Hepatocyte (in vitro differentiated cells): ENCODE measurements at places on chromosomes 7 and 10.

DNA sequence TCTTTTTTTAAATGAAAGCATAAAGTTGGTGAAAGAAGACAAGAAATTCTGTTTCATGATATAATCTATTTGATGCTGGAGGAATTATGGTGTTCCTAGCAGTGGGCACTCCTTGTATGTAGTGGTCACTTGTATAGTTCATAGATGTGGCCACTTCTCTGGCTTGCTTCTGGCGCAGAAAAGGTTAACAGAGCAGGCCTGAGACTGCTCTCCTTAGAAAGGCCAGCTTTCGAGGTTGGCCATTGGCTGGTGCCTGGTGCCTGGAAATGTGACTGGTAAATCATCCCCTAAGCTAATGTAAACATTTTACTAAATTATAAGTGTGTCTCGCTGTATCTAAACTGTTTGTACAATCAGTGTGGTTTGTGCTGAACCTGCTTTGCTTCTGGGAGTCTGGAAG is 276.1 kb downstream of the PHTF2 start:
- no peak for DNase-seq
- no peak overlapping the region for H3K4me3 ChIP-seq
- peak overlapping the region; percentile 31 for H3K27ac ChIP-seq
- no peaks in the 10 kb centered on the region for H3K4me1 ChIP-seq

DNA sequence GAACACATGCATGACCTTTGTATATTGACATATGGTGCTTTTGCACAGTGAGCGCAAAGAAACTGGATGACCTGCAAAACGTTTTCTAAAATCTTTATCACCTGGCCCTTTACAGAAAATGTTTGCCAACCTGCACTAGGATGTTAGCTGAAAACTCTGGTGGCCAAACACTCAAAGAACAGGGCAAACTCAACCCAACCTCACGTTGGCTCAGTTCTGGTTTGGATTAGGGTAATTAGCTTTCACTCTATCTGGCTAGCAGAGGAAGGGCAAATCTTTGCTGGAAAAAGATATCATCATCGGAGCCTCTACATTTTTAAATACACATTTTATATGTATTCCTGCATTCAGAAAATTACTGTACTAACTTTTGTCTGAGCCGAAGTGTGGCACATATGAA is 688.9 kb downstream of the PHTF2 start:
- H3K36me3 ChIP-seq: no peaks in the 10 kb centered on the region
- no peaks in the 10 kb centered on the region for H3K27me3 ChIP-seq
- H3K4me3 ChIP-seq: no peak overlapping the region
- H3K4me1 ChIP-seq: peaks cover 4% of the 10 kb centered on the region

DNA sequence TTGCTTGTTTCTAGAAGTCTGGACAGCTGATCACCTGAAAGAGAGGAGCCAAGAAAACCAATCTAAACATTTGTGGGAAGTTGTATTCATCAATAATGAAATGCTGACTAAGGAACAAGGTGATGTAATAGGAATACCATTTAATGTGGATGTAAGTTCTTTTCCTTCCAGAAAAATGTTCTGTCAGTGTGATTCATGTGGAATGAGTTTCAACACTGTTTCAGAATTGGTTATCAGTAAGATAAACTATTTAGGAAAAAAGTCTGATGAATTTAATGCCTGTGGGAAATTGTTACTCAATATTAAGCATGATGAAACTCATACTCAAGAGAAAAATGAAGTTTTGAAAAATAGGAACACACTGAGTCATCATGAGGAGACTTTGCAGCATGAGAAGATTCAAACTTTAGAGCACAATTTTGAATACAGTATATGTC is 39.8 kb upstream of the ZNF37A start:
- peaks cover 28% of the 10 kb centered on the region for H3K36me3 ChIP-seq
- peak; percentile 5 for DNase-seq
- peak overlapping the region; percentile 55 for H3K27ac ChIP-seq
- H3K4me3 ChIP-seq: no peak overlapping the region

- no peaks in the 10 kb centered on the region for H3K36me3 ChIP-seq
- H3K4me1 ChIP-seq: peaks cover 25% of the 10 kb centered on the region
- no peak overlapping the region for H3K4me3 ChIP-seq
- DNase-seq: no peak
- H3K27ac ChIP-seq: peak overlapping the region; percentile 4
Observed at GRCh38 chr10:126058507-126058906, 162.1 kb downstream of the FANK1 start.

GRCh38 chr7:20114468-20114867 is 102.7 kb downstream of the MACC1 start:
- DNase-seq: peak; percentile 8
- no peaks in the 10 kb centered on the region for H3K27me3 ChIP-seq
- no peak overlapping the region for H3K4me3 ChIP-seq
- no peaks in the 10 kb centered on the region for H3K36me3 ChIP-seq
- H3K4me1 ChIP-seq: peaks cover 8% of the 10 kb centered on the region

DNA sequence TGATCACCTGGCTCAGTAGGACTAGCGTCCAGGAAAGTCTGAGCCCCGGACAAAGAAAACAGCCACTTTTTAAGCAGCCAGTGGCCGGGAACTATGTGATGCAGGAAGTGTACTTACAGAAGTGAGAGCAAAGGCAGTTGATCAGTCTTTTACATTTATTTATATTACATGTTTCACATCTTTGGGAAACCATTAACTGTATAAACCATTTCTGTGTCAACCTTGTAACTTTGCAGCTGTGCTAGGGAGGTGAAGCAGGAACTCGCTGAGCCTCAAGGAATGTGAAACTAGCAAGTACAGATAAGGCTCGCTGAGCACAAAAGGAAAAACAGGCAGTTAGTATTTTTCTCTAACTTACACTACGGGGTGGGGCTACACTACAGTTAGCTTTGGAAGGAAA is 39.9 kb upstream of the HECW1 start:
- no peak overlapping the region for H3K4me3 ChIP-seq
- peaks cover 5% of the 10 kb centered on the region for H3K4me1 ChIP-seq
- H3K27ac ChIP-seq: peak overlapping the region; percentile 44
- peak; percentile 10 for DNase-seq

GRCh38 chr7:116630357-116630756 is 41.6 kb upstream of the MET start:
- no peaks in the 10 kb centered on the region for H3K4me1 ChIP-seq
- no peak overlapping the region for H3K4me3 ChIP-seq
- H3K36me3 ChIP-seq: no peaks in the 10 kb centered on the region
- no peak for DNase-seq
- H3K27ac ChIP-seq: peak overlapping the region; percentile 14

- H3K27me3 ChIP-seq: no peaks in the 10 kb centered on the region
- H3K27ac ChIP-seq: no peak overlapping the region
- no peaks in the 10 kb centered on the region for H3K4me1 ChIP-seq
- H3K4me3 ChIP-seq: no peak overlapping the region
- no peak for DNase-seq
Observed at GRCh38 chr10:30241422-30242110, 107.5 kb downstream of the MTPAP start.

- no peaks in the 10 kb centered on the region for H3K27me3 ChIP-seq
- H3K27ac ChIP-seq: no peak overlapping the region
- DNase-seq: no peak
Observed at GRCh38 chr10:71371750-71372166, 25.0 kb upstream of the CDH23 start.

DNA sequence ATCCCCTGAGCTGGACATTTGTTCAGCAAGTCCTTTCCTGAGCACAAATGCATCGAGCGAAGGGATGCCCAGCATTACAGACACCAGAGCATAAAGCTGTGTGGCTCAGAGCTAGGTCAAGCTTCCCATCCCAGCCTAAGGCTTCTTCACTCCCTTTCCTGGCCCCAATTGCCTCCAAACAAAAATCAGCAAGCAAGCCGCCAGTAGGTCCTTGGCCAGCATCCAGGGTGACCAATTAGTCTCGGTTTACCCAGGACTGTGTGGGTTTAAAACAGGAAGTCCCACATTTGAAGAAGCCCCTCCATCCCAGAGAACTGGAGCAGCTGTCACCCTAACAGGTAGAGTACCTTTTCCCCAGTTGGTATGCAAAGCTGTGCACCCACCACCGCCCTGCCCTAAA is 51.2 kb downstream of the PRKAG2 start:
- H3K36me3 ChIP-seq: no peaks in the 10 kb centered on the region
- no peaks in the 10 kb centered on the region for H3K27me3 ChIP-seq
- H3K4me3 ChIP-seq: no peak overlapping the region

DNA sequence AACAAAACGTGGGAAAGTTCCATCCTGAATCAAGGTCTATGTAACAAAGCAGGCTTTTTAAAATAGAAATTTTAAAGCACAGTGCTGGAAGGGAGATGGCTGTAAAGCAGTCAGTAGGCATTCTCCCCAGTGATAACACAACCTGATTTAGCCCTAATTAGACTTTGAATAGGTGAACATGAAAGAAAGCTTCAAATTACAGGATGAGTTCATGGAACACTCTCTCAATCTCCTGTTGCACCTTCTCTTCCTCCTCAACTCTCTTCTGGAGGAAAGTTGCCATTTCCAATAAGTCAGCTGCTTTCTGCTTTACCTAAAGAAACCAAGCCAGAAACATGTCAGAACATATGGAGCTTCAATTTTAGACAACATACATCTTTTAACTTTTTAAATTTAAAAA is 20.1 kb downstream of the SFR1 start:
- H3K27me3 ChIP-seq: no peaks in the 10 kb centered on the region
- no peak overlapping the region for H3K27ac ChIP-seq
- no peaks in the 10 kb centered on the region for H3K4me1 ChIP-seq
- DNase-seq: no peak

DNA sequence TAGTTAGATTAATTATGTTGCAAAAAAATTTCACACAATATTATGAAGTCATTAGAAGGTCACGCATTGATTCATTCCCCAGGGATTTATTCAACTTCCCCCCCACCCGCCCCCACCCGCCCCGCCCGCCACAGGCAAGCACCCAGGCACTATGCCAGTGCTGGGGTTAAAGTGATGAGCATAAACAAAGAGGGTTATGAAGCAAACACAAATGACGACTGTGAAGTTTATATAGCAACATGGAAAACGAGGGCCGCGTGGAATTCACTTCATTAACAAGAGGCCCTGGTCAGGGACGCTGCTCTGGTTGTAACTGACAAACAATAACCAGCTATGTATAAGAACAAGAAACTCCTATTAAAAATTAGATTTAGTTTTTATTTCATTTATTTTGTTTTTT is 656.5 kb upstream of the COBL start:
- H3K27ac ChIP-seq: no peak overlapping the region
- no peaks in the 10 kb centered on the region for H3K27me3 ChIP-seq
- no peaks in the 10 kb centered on the region for H3K36me3 ChIP-seq
- no peaks in the 10 kb centered on the region for H3K4me1 ChIP-seq

- no peak overlapping the region for H3K27ac ChIP-seq
- H3K27me3 ChIP-seq: no peaks in the 10 kb centered on the region
- H3K36me3 ChIP-seq: no peaks in the 10 kb centered on the region
- DNase-seq: peak; percentile 30
- H3K4me3 ChIP-seq: peak overlapping the region; percentile 33
- H3K4me1 ChIP-seq: no peaks in the 10 kb centered on the region
Observed at GRCh38 chr7:152674860-152675758, 832 bp downstream of the XRCC2 start.

DNA sequence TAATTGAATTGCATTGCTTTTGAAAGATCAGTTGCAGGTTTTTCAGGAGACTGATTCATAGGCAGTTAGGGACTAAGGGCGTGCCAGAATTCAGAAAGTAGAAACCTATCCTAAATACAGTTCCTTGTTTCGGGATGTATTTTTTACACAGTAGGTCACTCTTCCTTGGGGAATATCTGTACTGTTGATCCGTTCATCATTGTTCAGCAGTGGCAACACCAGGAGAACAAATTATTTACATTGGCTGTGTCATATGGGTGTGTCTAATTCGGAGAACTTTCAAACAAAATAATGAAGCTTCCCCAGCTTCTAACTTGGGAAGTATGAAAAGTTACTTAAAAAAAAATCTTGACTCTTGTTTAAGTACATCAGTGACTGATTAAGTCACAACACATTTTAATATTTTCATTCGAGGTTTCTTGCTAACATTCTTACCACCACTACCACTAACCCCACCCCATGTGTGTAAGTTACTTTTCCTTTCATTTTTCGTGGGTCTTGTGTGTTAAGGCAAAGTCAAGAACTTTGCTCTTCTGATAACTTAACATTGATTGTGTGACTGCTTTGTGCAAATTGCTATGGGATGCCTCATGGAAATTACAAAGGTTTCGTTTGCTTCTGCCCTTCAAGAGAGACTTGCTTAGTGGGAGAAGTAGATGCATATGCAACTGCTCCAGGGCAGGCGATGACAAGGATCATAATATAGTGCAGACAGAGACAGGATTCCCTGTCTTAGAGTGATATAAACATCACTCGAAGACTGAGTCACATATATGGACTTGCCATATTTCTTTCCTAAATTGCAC is 43.8 kb upstream of the RPA3 start:
- peak; percentile 49 for DNase-seq
- peak overlapping the region; percentile 13 for H3K27ac ChIP-seq
- peaks cover 4% of the 10 kb centered on the region for H3K4me1 ChIP-seq
- H3K27me3 ChIP-seq: no peaks in the 10 kb centered on the region
- no peaks in the 10 kb centered on the region for H3K36me3 ChIP-seq

GRCh38 chr7:20708896-20709295 is 77.8 kb downstream of the SP8 start:
- no peak overlapping the region for H3K27ac ChIP-seq
- no peaks in the 10 kb centered on the region for H3K36me3 ChIP-seq
- no peaks in the 10 kb centered on the region for H3K27me3 ChIP-seq
- H3K4me3 ChIP-seq: no peak overlapping the region
- no peak for DNase-seq

- peaks cover 4% of the 10 kb centered on the region for H3K4me1 ChIP-seq
- no peak overlapping the region for H3K27ac ChIP-seq
- H3K27me3 ChIP-seq: no peaks in the 10 kb centered on the region
- H3K4me3 ChIP-seq: no peak overlapping the region
- H3K36me3 ChIP-seq: no peaks in the 10 kb centered on the region
Observed at GRCh38 chr7:44889086-44889781, 3.9 kb upstream of the PURB start.

GRCh38 chr7:12069757-12070156 is 141.3 kb upstream of the TMEM106B start:
- no peak overlapping the region for H3K27ac ChIP-seq
- no peaks in the 10 kb centered on the region for H3K36me3 ChIP-seq
- H3K27me3 ChIP-seq: no peaks in the 10 kb centered on the region
- H3K4me3 ChIP-seq: no peak overlapping the region

DNA sequence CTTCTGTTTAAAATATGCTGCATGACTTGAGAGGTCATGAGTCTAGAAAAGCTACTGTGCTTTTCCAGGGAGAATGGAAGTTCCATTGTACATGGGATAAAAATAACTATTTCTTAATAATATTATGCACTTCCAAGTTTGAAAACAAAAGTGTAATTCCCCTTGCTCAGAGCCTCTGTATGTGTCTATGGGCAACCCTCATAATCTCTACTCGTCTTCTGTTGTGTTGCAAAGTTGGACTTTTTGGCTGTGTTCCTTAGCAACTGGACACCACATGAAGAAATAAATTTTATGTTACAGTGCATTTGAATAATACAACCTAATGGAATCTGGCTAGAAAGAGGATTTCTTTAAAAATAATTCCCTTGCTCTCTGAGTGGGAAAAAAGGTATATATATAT is 242.6 kb downstream of the TWIST1 start:
- H3K27ac ChIP-seq: no peak overlapping the region
- no peaks in the 10 kb centered on the region for H3K27me3 ChIP-seq
- H3K36me3 ChIP-seq: no peaks in the 10 kb centered on the region
- H3K4me1 ChIP-seq: no peaks in the 10 kb centered on the region
